ENCODE measurements at places on chromosomes 5 and 9.

DNA sequence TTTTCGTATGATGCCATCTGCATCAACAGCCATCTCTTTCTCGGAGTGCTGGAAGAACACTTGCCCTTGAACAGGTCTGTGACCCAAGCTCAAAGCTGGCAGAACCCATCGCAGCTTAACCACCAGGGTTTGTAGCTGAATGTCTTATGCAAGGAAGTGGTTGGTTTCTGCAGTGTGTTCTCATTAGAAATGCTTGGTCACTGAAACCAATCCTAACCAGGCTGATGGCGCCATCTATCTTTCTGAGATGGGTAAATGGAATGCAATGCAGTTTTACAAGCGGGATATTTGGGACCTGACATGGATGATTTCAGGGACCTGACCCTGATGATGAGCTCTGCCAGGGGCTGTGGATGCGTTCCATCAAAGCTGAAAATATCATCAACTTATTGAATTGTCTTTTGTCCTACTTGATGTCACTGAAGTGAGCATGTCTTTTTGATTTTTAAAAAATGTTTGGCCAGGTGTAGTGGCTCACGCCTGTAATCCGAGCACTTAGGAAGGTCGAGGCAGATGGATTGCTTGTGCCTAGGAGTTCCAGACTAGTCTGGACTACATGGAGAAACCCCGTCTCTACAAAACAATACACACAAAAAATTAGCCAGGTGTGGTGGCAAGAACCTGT is 28.7 kb downstream of the DMRT3 start:
- no peak for DNase-seq

- DNase-seq = no peak
These were observed 6.8 kb upstream of the CEL start for GRCh38 chr9:133054966-133055365.

- DNase-seq = no peak
These were observed 4.5 kb downstream of the RCL1 start for GRCh38 chr9:4796988-4797853.

- no peak for DNase-seq
These were observed 143.1 kb downstream of the FSTL4 start for GRCh38 chr5:133469252-133469651.

Measured in stimulated activated CD4-positive, alpha-beta T cell treated with anti-CD3 and anti-CD28 coated beads, Interleukin-15, amount 100 ng/mL, for 1 hour (primary cell).